Fibroblast of skin of scalp (primary cell): ENCODE measurements at places on chromosomes 12 and 14.
A peak's percentile ranks its signal among the peaks of the same experiment; 100 is the strongest.

GRCh38 chr12:113664224-113664681 is 192.6 kb upstream of the LHX5 start:
- DNase-seq: no peak

GRCh38 chr14:61562321-61563161 is 132.8 kb upstream of the HIF1A start:
- DNase-seq: peak; percentile 99

GRCh38 chr12:26659930-26660329 is 173.1 kb downstream of the ITPR2 start:
- DNase-seq: no peak

DNA sequence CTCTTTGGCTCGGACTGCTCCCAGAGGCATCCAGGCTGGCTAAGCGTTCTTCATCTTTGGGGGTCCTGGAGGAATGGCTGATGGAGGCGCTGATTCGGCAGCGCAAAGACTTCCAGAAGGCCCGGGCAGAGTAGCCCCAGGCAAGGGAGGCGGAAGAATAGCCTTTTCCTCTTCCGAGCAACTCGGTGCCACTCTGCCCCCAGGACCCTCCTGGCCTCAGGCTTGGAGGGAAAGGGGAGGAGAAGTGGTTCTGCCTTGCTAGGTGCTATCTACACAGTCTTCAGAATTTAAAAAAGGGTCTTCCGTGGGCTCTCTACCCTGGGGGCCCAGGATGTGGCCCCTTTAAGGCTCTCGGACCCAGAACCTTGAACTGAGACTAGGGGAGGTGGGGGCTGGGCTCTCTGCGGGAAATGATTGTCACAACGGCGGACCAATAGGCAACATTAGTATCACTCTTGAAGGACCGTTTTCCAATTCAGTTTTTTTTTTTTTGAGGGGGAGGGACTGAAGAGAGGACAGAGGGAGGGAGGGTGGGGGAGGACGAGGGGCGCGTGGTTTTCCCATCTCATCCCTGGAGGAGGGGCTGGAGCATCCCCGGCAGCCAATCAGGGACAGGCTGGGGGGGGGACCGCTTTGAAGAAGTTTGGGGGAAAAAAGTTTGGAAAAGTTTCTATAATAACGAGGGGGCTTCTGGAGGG is at the start of gene NFATC4:
TSS of gene NFATC4 (plus strand) at position 671 of the 698 bp plus-strand sequence. CDS start 157 bp downstream, outside the sequence.
- peak; percentile 99 for DNase-seq

GRCh38 chr12:59372956-59373355 is 222.9 kb upstream of the SLC16A7 start:
- peak; percentile 50 for DNase-seq

GRCh38 chr12:74626397-74626796 is 88.8 kb downstream of the ATXN7L3B start:
- no peak for DNase-seq
